Activated naive CD8-positive, alpha-beta T cell treated with anti-CD3 and anti-CD28 coated beads, Interleukin-2, amount 50 U/mL, for 16 hours (primary cell): ENCODE measurements at places on chromosomes 6 and 20.

GRCh38 chr20:14664101-14664500 is 326.7 kb upstream of the FLRT3 start:
- no peak for DNase-seq

DNA sequence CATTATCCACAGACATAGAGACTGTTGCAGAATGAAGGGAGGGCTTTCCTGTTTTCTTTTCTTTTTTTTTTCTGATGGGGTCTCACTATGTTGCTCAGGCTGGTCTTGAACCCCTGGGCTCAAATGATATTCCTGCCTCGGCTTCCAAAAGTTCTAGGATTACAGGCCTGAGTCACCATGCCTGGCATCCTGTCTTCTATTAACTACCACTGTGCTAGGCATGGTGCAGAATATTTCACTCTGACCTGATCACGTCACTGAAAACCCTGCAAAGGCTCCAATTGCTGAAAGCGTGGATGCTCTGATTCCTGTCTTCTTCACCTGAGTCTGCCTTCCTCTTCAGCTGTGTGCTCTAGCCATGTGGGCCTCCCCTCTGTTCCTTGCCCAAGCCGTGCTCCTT is 8.5 kb upstream of the DNMT3B start:
- DNase-seq: no peak

- no peak for DNase-seq
Measured at GRCh38 chr20:10090588-10091166, 55.9 kb downstream of the ANKEF1 start.

GRCh38 chr6:12490904-12491571 is 200.9 kb downstream of the EDN1 start:
- DNase-seq: no peak

- no peak for DNase-seq
Measured at GRCh38 chr6:41445261-41445660, 100.9 kb upstream of the FOXP4 start.

DNA sequence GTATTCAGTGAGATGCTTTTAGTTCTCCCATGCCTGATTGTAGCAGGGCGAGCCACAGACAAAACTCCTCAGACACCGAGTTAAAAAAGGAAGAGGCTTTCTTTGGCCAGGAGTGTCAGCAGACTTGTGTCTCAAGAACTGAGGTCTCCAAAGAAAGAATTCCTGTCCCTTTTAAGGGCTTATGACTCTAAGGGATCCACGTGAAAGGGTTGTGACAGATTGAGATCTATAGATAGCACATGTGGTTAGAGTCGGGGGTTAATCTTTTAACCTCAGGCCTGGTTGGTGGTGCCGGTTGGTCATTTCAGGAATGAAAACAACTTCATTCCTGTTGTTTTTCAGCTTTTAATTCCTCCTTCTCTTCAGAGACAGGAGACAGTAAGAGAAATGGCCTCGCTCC is 168.8 kb upstream of the GRIK2 start:
- DNase-seq: no peak

DNA sequence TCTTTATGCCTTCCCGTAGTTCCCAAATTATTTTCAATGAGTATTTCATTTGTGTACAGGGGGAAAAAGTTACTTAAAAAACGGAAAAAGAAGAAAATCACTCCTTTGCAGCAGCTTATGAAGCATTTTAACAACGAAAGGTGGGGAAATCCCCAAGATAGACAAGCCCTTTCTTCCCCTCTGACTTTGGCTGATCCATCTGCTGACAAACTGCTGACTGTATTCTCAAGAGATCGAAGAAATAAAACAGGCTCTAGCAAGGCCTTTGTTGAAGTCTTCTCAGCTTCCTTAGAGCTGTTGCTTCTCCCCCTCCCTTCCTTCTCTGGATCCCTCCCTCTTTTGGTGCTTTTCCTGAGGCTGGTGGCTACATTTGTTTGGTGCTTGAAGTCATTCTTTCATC is 325.2 kb downstream of the NRN1 start:
- DNase-seq: no peak
